Activated CD4-positive, alpha-beta T cell treated with anti-CD3 and anti-CD28 coated beads, Interleukin-2, amount 10 ng/mL, durations not matched to agents 7 days and 5 days (primary cell): ENCODE measurements at places on chromosomes 7 and 10.

DNA sequence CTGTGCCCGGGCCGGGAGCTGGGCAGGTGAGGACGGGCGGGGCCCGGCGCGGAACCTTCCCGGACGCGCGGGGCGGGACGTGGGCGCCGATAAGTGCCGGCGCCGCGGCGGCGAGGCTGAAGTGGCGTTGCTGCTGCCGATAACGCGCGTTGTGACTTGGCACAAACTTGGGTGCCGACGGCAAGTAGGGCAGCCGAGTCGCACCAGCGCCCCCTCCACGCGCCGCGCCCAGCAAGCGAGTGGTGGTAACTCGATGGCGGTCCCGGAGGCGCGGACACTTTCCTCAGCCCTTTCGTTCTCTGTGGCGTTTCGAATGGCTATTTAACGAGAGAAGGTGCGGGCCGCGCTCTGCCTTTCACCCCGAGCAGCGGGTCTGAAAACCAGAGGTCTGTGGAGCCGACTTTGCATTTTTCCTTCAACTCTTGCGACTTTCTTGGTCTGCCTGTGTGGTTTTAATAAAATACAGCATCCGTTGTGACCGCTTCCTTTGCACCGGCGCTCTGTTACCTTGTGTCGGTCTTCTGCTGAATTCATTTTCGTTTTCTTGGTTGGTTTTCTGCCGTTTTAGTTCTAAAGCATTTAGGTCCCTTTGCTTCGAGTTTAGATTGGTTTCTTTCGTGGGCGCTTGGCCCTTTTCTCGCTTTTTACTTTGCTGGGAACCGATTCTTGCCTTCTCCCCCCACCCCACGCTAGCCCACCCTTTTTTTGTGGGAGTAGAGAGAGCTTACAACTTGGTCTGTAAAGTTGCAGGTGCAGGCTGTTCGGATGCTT lies 701 bp downstream of the STK17A start:
- DNase-seq: peak; percentile 77

- peak; percentile 72 for DNase-seq
Observed at GRCh38 chr10:17025444-17026295, 103.9 kb downstream of the CUBN start.

DNA sequence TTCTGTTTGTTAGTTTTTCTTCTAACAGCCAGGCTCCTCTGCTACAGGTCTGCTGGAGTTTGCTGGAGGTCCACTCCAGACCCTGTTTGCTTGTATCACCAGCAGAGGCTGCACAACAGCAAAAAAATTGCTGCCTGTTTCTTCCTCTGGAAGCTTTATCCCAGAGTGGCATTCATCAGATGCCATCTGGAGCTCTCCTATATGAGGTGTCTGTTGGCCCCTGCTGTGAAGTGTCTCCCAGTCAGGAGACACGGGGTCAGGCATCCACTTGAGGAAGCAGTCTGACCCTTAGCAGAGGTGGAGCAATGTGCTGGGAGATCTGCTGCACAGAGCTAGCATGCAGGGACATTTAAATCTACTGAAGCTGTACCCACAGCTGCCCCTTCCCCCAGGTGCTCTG lies 26.7 kb upstream of the CROT start:
- no peak for DNase-seq

- no peak for DNase-seq
Observed at GRCh38 chr7:106775552-106775936, 89.5 kb upstream of the PIK3CG start.

- DNase-seq: no peak
Observed at GRCh38 chr7:3193379-3194120, 107.5 kb upstream of the SDK1 start.

DNA sequence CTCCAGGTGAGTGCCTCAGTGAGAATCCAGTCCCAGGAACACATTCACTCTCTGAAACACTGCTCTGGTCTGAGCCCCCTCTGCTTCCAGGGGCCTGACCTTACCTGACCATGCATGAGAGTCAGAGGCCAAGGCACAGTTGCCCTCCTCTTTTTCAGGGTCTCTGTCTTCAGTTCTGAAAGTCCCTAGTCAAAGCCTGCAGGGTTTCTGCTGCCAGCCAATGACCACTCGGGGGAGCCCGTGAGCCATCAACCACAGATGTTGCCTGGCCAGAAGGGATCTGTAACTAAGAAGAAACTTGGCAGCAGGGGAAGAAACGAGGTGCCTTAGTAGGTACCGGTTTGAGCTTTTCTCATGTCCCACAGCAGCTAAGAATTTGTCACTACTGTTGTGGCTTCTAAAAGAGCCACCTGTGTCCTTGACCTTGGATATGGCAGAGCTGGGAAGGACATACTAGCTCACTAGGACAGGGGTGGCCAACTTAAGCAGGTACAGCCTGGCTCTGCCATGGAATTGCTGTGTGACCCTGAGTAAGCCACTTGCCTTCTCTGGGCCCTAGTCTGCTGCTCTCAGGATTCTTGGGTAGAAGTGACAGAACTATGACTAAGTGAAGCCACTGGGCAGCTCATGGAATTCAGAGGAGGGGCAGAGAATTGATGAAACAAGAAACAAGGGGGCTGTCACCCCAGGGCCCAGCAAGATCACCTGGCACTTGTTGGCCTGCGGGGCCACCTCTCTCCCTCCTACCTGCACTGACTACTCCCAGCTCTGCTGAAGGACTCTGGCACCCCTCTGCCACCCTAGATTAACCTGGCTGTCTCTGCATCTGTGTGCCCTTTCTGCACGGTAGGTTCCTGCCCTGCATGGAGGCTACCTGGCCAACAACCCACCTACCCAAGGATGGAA lies 83.8 kb upstream of the GPR26 start:
- DNase-seq: peak; percentile 70

DNA sequence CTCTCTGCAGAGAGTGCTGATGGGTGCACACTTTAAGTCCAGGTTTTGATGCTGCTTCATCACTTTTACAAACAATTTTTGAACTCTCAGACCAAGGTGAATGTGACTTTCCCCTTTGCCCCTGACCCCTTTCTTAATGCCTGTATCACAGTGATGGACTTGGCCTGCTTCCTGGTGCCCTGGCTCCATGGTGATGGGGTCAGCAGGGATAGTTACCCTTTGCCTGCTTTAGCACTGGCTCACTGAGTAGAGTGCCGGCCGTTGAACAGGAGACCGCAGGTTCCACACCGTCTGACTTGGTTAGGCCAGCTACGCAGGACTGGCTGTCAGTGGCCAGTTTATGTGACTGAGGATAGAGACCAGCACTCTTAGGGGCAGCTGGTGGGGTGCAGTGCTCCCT lies 40.1 kb downstream of the LRGUK start:
- DNase-seq: no peak

GRCh38 chr10:88820748-88821401 lies 18.3 kb downstream of the LIPM start:
- DNase-seq: no peak

- DNase-seq: no peak
Observed at GRCh38 chr10:111079241-111079760, 2.5 kb downstream of the ADRA2A start.

GRCh38 chr7:29859524-29860185 lies 53.3 kb downstream of the WIPF3 start:
- no peak for DNase-seq

GRCh38 chr7:105808703-105809590 lies 67.5 kb downstream of the ATXN7L1 start:
- DNase-seq: peak; percentile 84

DNA sequence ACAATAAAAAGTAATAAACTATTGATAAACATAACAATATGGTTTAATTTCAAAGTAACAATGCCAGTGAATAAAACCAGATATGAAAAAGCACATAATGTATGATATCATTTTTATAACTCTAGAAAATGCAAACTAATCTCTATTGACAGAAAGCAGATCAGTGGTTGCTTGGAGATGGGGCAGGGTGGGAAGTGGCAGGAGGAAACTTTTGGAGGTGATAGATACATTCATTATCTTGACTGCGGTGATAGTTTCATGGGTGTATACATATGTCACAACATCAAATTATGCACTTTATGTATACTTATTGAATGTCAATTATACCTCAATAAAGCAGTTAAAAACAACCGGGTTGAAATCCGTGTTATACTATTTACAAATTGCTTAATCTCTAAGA lies 16.0 kb upstream of the C1GALT1 start:
- no peak for DNase-seq
